Small intestine (tissue), 16 donors: ENCODE measurements at places on chromosomes 7 and 10.
A peak's percentile ranks its signal among the peaks of the same experiment; 100 is the strongest.

- no peak for DNase-seq
Measured at GRCh38 chr7:3733541-3734140, 432.6 kb downstream of the SDK1 start.

DNA sequence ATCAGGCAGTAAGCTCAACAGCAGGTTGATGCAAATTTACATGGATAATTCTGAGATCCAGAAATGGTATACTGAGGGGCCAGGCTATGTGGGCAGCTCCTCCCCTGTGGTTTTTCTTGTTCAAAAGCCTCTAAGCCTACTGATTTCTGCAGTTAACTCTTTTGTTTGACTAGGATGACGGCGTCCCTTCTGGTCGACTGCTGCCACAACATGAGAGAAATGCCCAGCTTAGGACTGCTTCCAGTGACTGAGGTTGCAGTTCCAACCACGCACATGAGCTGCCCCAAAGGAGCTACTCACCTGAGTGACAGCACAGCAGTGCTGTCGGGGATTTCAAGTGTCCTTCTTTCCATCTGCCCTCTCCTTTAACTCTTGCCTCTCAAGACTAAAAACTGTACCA lies 973.0 kb upstream of the GHITM start:
- DNase-seq, result no peak

GRCh38 chr7:90345595-90346335 lies 751 bp upstream of the GTPBP10 start:
- DNase-seq, result peak; percentile 72

- no peak for DNase-seq
Measured at GRCh38 chr10:102630663-102631062, 13.6 kb upstream of the TRIM8 start.

DNA sequence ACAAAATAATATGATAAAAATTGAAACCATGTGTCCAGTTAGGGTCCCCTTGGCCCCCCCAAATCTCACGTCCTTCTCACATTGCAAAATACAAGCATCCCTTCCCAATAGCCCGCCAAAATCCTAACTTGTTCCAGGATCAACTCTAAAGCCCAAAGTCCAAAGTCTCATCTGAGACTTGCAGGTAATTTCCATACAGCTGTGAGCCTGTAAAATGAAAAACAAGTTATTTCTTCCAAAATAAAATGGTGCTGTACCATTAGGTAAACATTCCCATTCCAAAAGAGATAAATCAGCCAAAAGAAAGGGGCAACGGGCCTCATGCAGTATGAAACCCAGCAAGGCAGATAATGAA lies 51.0 kb upstream of the COBL start:
- peak; percentile 22 for DNase-seq

DNA sequence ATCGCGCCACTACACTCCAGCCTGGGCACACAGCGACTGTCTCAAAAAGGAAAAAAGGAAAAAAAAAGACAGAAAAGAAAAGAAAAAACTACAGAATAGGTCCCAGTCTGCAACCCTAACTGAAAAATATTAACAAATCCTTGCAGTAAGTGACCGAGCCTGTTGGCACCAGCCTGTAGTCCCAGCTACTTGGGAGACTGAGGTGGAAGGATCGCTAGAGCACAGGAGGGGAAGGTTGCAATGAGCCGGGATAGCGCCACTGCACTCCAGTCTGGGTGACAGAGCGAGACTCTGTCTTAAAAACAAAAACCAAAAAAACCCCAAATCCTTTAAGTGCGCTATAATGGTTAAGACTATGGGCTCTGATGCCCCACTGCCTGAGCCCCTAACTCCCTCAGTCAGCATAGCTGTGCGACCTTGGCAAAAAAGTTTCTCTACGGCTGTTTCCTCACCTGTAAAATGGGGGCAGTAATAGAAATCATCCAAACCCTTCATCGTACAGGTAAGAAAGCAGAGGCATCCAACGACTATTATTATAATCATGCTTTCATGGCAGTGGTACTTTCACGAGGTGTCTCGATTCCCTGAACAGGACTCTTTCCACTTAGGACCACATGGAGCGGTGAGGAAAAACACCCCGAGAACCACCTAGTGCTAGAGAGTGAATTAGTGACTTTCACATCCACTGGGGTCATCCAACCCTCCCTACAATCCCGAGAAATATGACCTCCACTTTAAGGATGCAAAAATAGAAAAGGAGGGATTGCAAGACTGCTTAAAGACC lies 755 bp downstream of the TOMM7 start:
- peak; percentile 35 for DNase-seq
